GM04503 (cell line): ENCODE measurements at places on chromosomes 13 and 19.

DNA sequence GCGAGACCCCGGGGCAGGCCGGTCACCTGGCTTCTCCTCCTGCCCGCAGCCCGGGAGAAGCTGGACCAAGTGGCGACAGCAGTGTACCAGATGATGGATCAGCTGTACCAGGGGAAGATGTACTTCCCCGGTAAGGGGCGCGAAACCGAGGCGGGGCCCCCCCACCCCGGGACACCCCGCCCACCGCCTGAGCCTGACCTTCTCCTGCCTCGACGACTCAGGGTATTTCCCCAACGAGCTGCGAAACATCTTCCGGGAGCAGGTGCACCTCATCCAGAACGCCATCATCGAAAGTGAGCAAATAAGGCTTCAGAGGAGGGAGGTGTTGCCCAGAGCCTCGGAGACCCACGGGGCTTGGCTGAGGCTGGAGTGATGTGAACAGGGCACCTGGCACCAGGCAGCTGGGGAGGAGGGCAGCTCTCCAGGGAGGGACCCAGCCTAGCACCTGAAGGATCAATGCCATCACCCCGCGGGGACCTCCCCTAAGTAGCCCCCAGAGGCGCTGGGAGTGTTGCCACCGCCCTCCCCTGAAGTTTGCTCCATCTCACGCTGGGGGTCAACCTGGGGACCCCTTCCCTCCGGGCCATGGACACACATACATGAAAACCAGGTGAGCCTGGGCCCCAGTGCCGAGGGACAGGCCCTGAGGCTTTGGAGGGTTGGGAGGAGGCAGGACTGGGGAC is 629 bp downstream of the IZUMO4 start:
- no peak for DNase-seq

DNA sequence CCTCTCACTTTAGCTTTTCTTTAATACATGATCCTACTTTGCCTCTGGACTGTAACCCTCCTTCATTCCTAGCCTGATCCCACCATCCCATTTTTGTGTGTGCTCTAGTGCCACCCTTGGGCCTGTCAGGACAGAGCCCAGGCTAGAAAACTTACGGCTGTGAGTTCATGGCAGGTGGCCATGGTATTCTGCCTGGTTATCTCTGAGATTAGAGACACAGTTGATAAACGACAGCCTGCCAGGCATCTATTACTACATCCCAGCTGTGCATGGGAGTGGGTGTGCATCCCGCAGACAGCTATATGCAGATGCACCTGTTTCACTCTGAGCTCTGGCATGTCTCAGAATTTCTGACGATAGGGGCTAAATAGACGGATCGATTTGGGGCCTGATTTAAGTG is 110.9 kb downstream of the HS6ST3 start:
- DNase-seq = no peak

DNA sequence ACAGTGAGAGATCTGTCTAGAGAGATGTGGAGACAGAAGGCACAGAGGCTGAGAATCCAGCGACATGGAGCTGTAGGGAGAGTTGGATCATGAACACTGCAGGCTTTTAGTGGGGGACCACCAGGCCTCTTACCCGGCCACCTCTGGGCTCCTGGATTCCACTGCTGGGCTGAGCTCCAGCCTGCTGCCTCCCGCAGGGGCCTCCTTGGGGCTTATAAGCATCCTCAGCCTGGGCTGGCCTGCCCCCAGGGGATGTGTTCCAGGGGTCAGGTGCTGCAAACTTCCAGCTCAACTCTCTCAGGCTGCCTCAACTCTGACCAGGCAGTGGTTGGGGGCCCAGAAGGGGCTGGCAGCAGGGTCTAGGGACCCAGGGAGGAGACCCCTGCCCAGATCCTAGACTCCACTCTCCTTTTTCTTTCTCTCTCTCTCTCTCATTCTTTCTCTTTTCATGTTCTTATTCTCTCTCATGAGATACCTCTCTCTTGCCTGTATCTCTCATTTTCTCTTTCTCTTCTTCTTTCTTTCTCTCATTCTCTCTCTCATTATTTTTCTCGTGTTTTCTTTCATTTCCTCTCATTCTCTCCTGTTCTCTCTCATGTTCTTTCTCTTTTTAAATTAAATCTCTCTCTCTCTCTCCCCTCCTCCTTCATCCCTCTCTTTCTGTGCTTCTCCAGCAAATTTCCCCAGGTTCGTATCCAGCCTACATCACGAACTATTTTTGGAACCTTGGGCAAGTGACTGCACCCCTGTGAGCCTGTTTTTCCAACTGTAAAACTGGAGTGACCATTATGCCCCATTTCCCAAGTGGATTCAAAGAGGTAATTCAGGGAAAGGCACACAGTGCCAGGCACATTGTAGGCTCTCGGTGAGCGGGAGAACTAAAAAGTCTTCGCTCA is at the start of gene KLK4:
TSS of gene KLK4 (minus strand) at position 190 of the 896 bp plus-strand sequence. CDS start 657 bp downstream, outside the sequence.
- DNase-seq = no peak

DNA sequence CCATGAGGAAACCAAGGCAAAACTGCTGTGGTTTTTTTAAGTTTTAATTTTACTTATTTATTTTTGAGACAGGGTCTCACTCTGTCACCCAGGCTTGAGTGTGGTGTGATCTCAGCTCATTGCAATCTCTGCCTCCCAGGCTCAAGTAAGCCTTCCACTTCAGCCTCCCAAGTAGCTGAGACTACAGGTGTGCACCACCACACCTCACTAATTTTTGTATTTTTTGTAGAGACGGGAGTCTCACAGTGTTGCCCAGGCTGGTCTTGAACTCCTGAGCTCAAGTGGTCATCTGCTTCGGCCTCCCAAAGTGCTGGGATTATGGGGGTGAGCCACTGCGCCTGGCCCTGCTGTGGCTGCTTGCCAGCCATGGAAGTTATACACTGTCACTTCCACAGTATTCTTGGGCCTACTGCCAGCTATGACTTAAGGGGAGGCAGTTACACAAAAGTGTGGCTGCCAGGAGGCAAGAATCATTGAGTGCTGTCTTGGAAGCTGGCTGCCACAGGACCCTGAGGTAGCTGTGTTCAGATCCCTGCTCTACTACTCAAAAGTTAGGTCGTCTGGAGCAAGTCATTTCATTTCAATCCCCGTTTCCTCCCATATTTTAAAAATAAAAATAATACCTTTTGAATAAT is 12.7 kb downstream of the FARP1 start:
- no peak for DNase-seq
